Fibroblast of upper back skin (primary cell): ENCODE measurements at places on chromosomes 3 and 15.

- DNase-seq: no peak
These were observed 36.8 kb downstream of the EHD4 start for GRCh38 chr15:41935566-41936020.

- no peak for DNase-seq
These were observed 304.5 kb downstream of the OTOL1 start for GRCh38 chr3:161800985-161801559.

GRCh38 chr3:65107174-65107573 is 419.4 kb upstream of the ADAMTS9 start:
- peak; percentile 17 for DNase-seq

- peak; percentile 84 for DNase-seq
These were observed 6.5 kb downstream of the PDCD10 start for GRCh38 chr3:167728176-167728575.

DNA sequence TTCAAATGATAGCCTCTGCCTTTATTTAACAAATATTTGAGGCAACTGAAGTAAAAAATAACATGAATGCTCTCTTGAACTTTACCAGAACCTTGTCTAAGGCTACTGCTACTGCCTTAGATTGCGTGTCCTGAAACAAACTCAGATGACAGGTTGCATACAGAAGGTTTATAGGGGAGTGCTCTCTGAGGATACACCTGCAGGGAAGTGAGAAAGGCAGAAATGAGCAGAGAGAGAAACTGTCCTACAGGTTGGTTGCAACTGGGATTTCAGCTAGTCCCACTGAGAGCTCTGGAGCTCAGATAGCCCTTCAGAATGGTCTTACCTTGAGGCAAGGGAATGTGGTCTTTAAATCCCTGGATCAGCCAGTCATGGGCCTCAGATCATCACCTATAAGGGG is 165.5 kb downstream of the IL5RA start:
- no peak for DNase-seq

DNA sequence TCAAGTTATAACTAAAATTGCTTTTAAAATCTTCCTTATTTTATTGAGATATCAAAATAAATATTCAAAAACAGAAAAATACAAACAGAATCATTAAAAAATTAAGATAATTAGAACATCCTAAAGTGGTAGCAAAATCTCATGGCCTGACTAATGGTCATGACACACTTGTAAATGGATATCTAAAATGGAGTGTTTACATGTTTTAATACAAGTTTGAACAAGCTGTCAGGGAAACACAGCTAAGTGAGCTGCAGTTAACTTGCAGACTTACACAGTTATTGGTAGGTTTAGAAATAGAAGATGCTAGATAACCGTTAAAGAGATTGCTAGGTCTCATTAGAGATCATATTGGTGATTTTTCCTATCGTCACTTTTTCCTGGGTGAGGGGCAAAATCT is 242.3 kb downstream of the LPP start:
- DNase-seq: no peak

DNA sequence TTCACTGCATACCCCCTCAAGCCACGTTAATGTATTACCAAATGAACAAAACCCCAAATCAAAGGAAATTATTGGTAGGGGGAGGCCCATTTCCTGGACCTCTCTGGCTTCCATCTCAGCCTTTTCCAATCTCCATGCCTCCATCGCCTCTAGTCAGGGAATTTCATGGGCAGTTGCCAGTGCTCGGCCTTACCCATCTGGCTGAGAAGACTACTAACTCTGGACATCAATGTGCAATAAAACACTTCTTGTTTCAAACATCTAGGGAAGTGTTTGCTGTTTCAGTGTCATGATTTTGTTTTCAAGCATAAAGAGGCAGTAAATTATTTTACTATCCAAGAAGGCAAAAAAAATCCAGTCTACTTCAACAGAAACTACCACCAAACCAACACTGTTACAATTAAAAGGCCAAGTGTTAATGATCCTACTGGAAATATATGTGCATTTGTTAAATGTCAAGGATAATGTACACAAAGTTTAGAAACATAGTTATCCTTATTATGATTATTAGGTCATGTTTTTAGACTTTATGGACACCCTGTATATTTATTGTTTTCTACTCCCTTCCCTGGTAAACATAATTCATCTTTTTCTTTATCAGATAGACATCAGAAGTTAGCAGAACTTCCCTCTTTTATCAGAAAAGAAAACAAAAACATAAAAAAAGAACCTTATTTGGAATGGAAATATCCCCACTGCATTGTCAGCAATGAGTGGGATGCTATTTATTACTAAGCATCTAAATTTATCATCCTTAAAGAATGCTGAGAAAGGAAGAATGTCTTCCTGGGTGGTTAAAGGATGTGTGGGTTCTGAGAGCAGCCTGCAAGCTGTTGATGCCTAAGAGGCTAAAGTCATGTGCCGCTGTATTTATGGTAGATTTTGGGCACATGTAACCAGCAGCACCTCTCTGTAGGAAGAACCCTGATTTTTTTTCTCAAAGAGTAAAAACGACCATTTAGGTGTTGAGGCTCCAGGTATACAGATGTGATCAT is 15.2 kb downstream of the LDHAL6B start:
- peak; percentile 88 for DNase-seq

GRCh38 chr3:147371771-147372340 is 34.5 kb downstream of the ZIC4 start:
- DNase-seq: no peak

- DNase-seq: no peak
These were observed 13.0 kb upstream of the FBLN2 start for GRCh38 chr3:13535905-13536304.

DNA sequence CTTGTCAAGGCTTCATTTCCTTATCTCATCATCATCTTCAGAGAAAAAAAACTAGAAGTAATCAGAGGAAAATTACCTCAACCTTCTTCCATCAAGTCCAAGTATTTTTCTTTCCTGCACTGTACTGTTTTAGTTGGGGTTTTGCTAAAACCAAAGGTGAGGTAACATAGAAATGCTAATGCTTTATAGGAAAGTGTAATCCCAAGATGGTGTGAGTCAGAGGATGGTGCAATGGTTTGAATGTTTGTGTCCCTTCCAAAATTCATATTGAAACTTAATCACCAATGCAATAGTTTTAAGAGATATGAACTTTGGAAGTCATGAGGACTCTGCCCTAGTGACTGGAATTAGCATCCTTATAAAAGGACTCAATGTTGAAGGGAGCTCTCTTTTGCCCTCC is 79.5 kb downstream of the KBTBD8 start:
- DNase-seq: peak; percentile 76

- no peak for DNase-seq
These were observed 383.9 kb upstream of the DPH6 start for GRCh38 chr15:35929740-35930444.

DNA sequence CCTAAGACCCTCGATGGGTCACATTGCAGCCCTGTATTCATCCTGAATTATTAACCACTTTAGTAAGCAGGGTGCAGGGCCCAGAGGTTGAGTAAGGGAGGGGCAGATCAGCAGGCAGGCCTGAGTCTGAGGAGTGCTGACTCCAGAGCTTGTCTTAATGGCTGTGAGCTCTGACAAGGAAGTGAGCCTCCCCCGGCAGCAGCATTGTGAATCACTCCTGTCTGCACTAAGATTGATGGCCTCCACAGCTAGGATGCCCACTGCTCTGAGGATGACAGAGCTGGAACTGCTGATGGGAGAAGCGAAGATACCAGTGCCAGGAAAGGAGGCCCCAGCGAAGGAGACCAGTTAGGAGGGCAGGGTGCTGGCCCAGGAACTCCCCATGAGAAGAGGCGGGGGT is 46.5 kb upstream of the CCDC174 start:
- peak; percentile 57 for DNase-seq

- DNase-seq: no peak
These were observed 361.9 kb downstream of the LRTM1 start for GRCh38 chr3:54565956-54566355.

GRCh38 chr15:76433798-76434400 is 97.3 kb downstream of the ISL2 start:
- peak; percentile 36 for DNase-seq

GRCh38 chr15:43242616-43243015 is 21.8 kb upstream of the EPB42 start:
- DNase-seq: no peak

- peak; percentile 46 for DNase-seq
These were observed 88.8 kb upstream of the ABI3BP start for GRCh38 chr3:101081999-101082398.

GRCh38 chr3:158710601-158711000 is 21.7 kb downstream of the RARRES1 start:
- no peak for DNase-seq

DNA sequence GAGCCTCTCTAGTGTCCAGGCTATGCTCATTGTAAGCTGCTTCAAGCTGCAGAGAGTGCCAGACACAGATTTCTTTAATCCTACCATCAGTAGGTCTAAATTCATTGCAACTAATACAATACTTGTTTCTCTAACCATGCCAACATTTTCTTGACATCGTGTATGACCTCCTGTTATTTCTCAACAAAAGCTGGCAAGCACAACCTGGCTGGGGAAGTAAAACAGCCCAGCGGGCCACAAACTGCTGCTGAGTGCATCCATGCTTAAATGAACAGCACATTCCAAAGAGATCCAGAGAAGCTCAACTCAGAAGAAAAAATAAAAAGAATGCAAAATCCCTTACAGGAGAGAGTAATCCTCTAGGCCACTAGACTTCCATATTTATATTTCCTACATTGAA is 36.5 kb downstream of the GMNC start:
- peak; percentile 11 for DNase-seq

GRCh38 chr3:186361246-186361761 is 730 bp downstream of the DGKG start:
- no peak for DNase-seq

DNA sequence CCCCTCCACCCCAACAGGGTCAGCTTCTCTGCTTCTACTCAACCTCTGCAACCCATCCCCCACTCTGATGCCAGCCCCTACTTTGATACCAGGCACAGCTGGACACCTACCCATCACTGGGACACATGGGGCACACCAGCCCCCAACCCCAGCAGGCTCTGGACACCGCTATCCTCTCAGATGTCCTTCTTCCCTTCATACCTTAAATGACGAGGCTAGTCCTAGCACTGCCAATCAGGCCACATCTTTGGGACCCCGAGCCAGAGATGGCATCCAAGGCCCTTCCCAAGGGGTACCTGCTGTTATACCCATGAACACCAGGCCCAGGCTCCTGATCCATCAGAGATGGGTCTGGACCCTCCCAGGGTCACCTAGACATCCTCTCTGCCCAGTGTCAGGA is 10.6 kb downstream of the POC1A start:
- DNase-seq: no peak

- peak; percentile 45 for DNase-seq
These were observed 35.8 kb upstream of the FBN1 start for GRCh38 chr15:48681353-48681752.
